ENCODE measurements at places on chromosomes 1 and 21.

DNA sequence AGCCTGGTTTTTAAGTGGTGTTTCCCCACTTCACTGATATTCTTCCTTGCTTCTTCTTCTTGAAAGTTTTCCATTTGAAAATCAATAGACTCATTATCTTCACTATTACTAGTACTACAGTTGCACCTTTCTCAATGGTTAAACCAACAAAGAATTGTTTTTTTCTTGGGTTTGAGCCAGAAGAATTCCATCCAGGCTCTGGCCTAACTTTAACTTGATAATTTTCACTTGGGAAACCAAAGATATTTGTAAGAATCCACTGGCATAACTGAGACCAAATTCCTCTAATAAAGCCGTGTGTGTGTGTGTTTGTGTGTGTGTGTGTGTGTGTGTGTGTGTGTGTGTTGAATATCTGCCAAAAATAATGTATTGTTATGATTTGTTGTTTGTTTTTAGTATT is 103.2 kb downstream of the SGIP1 start:
- no peak for DNase-seq

DNA sequence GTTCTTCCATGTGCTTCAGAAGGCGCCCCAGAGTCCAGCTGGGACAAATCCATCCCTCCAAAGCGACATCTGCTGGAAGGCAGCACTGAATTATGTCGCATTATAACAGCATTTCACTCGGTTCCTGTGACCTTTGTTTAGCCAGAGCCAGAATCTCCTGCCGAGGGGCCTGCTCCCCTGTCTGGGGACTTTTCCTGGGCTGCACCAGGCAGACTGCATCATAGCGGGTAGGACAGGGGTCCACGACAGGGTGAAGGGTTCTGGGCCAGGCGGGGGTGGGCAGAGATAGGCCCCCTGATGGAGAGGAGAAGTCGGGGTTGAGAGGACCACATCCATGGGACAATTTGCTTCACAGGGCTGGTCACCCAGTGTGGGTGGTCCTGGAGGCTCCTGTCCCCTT is 276.9 kb downstream of the MATN1 start:
- DNase-seq: no peak

- DNase-seq: peak; percentile 60
Measured at GRCh38 chr1:241934201-241934848, 23.2 kb upstream of the BECN2 start.

DNA sequence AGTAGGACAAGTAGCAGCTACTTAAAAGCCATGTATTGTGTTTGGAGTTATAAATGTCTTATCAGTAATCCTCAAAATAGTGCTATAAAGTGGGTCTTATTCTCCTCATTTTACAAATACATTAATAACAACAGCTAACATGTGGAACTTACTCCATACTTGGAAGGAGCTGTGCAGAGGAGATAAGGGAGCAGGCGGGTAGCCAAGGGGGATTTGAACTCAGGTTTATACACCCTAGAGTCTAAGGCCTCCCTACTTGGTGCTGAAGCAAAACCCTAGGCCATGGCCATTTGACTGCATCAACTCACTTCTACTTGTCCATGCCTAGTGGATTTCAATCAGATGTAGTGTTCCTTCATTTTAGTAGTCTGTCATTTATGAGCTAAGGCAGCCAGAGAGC is 72.1 kb downstream of the LMO4 start:
- DNase-seq: no peak

DNA sequence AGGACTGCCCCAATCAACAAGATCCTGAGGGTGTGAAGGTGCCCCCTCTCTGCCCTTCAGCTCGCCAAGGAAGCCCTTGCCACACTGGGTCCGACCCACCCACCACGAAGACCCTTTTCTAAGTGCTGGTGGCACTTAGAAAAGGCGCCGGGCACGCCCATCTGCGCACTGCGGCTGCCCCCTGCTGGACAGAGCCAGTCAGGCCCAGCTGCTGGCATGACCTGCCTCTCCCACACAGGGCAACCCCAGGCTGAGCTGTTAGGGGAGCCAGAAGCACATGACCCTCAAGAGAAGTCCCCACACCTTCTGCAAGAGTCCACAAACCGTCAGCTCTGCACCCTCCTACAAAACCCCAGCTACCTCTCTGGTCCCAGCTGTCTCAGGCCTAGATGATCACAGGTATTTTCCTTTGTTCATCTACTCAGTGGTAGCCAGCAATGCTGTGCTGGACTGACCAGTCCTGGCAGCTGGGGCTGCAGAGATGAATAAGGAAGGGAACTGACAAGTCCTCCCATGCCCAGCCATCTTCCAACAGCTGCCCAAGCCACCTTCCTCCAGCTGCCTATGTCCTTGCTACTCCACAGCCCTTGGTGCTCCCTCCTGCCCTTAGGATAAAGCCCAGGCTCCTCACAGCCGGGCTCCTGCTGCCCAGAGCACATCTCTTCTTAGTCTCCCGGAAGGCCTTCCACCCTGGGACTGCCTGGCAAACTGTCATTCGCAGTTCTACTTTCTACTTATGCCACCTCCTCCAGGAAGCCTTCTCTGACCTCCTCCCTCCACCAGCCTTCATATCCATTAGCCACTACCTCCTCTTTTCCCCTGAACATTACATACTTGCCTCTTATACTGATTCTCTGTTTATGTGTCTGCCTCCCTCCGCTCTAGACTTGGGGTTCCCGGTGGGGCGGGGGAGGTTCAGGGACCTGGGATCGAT is 39.8 kb upstream of the ZC3H12A start:
- peak; percentile 89 for DNase-seq

DNA sequence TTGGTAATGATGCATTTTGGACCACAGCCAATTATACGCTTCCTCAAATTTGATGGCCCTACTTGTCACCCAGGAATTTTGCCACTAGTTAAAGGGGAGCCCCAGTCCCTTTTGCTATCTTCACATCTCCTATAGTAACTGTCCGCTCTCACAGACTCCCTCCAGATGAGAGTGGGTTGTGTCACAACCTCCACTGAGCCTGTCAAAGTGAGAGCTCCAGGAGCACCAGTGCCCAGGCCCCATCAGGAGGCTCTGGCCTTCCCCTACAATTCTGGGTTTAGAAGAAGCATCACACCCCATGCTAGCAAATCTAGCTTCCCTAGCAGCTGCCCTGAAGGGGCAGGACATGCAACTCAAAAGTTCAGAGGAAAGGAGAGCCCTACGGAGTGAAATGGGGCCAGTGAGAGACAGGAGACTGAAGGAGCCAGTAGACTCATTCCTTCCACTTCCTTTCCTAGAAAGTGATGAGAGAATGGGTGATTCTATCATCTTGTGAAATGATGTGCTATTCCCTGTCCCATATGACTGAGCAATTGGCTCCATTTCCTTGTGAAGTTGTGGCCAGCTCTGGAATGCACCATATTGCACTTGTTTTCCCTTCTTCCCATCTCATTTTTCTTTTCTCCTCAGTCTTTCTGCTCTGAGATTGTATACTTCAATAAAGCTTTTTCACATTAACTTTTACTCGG is 541.3 kb downstream of the DPYD start:
- DNase-seq: no peak

DNA sequence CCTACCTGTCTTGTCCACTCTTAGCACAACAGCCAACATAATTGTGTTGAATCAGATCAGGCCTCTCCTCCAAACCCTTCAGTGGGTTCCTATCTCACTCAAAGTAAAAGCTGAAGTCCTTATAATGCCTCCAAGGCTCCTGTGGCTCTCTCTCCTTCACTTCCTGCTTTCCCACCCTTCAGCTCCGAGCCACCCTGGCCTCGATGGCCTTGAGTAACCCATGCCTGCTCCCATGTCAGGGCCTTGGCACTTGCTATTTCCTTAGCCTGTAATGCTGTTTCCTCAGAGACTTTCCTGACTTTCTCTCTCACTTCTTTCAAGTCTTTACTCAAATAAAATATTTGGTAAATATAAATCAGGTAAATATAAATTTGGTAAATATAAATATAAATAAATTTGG is 8.1 kb upstream of the PLEKHM2 start:
- DNase-seq: no peak

DNA sequence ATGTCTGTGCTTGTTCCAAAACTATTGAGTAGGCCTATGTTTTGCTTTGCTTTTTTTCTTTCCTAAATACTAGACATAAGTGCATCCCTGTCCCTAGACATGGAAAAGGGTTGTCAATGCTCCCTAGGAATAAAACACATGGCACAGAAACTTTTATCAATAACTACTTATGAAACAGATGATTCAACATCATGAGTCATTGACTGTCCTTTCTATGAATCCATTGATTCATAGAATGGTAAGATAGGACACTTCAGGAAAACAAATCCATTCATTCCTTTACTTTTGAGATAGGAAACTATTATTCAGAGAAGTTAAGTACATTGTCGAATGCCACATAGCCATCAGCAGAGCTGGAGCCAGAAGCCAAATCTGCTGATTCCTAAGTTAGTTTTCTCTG is 147.5 kb downstream of the TSEN15 start:
- no peak for DNase-seq

DNA sequence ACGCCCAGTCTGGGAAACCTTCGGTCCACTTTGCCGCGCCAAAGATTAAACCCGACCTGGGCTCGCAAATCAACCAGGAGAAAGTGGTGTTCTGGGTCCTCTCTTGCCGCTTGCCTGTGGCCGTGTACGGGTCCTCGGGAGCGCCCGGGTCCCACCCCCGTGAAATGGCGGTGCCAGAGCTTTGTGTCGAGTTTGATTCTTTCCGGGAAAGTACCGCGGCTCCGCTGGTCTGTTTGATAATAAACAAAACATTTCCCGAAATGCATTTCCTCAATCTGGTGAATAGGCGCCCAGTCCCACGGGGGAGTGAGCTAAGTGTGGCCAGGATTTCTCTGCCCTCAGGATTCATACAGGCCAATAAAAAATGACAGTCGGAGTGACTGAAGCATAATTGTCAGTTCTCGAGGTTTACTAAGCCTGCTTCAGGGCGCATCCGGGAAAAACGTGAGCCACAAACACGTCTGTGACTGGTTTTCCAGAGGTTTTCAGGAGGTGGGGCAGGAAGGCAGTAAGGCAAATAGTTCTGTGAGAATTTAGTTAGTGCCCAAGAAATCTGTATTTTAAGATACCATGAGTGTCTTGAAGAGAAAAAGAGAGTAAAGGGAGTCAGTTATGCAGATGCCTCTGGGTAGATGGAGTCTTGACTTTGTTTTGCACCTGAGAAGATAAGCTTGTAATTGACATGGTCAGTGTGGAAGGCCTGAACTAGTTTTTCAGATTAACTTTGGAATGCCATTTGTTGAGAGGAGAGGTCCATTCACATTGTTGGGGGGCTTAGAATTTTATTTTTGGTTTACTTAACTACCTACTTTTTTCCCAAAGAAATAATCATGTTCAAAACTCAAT is 675 bp downstream of the IFNAR1 start:
- DNase-seq: no peak

- no peak for DNase-seq
Measured at GRCh38 chr1:99658031-99658290, 12.0 kb downstream of the PALMD start.

DNA sequence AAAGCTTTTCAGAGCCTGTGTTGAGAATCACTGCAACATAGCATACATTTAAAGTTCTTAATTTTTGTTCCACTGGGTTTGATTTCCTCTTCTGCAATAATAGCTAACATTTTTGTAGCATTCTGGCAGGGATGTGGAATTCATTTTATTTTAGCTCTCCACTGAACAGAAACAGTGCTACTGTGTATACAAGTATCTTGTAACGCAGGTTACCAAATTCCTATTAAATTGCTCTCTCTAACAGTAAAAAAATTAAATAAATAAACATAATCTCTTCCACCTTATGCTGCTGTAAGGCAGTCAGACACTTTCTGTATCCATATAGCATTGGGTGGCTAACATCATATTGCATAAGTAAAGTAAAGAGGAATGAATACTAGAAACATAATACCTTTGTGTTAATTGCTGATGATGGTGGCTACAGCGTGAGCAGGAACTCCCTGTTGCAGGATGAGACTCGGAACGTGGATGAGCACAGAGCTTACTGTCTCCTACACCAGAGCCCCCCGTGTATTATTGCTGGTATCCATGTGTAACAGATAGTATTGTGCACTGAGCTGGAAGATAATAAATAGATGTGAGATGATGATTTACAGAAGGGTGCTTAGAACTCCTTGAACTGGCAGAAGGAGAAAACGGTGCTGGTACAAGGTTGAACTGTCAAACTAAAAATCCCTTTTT is 276.9 kb upstream of the SNX7 start:
- DNase-seq: no peak

DNA sequence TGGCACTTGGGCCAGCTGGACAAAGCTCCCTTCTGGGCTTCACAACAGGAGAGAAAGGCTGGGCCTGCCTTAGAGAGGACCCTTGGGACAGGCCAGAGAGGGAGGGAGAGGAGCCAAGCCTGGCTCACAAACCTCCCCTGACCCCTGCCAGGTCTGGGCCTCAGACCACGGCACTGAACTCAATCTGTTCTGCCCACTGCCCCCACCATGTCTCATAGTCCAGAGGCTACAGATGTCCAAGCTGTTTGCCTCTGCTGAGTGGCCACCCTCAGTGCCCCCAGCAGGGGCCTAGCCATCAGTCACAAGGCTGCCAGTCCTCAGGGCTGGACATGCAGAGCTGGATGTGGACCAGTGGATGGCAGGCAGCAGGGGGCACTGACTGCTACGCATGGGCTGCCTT is 13.0 kb upstream of the DMBX1 start:
- DNase-seq: no peak

All from nephron progenitor cell (in vitro differentiated cells).